Naive thymus-derived CD4-positive, alpha-beta T cell (primary cell): ENCODE measurements at places on chromosomes 4 and X.

DNA sequence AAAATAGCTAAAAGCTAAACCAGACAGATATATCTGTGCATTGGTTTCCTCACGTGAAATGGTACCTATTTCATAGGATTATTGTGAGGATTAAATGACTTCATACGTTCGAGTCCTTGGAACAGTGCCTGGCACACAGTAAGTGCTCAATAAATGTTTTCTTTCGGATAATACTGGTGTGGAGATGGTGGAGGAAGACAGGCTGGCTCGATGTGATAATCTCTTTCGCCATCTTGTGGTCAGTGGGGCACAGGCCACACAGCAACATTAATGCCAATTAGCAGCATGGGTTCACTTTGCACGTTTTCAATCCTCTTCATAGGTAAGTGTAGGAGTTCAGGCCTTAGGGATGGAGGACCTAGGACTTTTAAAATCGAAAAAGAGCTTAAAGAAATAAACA, 9.3 kb downstream of the PAGE4 start:
- DNase-seq = no peak

DNA sequence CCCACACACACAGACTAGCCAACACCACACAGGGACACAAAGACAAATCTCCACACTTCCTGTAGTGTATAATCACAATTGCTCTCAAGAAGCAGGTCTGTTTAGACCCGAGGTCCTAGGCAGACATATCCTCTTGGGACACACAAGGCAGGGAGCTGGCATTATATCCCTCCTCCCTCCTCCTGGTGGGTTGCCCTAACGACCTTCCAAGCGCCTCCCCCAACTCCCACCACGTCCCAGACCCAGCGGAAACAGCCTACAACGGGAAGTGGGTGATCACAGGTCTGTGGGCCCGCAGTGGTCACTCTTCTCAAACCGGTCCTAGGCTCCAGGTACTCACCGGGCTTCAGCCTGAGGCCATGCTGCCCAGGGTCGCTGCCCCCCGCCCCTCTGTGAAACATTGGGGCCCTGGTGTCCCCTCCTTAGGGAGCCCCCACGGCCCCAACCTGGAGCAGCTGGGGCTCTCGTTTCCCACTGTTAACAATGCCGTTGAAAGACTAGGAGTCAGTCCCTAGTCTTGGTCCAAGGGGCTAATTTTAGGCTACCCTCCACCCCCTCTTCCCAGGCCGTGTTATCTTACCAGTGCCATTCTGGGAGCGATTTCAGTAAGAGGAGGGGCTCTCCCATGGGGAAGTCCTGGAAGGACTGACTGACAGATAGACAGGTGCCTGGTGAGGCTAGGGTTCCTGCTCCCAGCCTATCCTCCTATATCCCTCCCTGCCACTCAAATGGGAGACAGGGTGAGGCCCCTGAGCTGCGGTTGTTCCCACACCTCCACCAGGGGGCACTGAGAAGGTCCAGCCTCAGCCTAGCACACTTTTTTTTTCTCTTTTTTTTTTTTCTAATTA, at the start of gene ASB12:
Gene ASB12, minus strand, starts transcription at position 485 of the 848 bp plus-strand sequence. CDS start 4,957 bp downstream, outside the sequence.
- DNase-seq = no peak

GRCh38 chrX:866441-866990, 235.9 kb downstream of the SHOX start:
- no peak for DNase-seq

DNA sequence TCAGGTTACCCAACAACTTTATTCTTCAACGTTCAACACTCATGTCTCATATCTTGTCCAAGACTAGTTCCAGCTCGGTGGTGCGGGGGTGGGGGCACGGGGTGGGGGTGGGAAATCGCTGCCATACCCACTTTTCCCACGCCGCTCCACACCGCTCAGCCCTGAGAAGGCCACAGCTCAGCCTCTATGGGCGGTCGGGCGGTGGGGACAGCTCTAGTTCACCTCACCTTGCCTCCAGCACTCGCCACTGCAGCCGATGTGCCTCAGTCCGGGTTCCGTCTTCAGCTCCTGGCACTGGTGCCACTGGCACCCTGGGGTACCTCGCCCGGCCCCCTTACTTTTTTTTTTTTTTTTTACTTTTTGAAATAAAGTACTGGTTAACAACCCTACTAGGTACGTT, 522.2 kb downstream of the PCDH19 start:
- DNase-seq = no peak

DNA sequence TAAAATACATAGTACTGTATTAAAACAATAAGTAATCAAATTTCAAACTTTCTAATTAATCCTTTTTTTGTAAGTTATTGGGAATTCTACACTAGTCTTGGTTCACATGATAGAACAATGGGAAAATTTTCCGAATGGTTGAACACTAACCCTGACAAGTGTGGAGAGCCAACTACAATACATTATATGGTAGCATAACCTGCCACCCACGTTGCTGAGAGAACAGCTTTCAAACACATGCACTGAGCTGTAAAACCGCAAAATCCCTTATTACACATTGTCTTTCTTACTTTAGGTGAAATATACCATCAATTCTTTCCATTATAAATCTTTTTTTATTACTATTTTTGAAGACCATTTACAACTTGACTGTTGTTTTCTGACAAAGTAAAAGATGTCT, 54.7 kb downstream of the ANAPC10 start:
- no peak for DNase-seq

DNA sequence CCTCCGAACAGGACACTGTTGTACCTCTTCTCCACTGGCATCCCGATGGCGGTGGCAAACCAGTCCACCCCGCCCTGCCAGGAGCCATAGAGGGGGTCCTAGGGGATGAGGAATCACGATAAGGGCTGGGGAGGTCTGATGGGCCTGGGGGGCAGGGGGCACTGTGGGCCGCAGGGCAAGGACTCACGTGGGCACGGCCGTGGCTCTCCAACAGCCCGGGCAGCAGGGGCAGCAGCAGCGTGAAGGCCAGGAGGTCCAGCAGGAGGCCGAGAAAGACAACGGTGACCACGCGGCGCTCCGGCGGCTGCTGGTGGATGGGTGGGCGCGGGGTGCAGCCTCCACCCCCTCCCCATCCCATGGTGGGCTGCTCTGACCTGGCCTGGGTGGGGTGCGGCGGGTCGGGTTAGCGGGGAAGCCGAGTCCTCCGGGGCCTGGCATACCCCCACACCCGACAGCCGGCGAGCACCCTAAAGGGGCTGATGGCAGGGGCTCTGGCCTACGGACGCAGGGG, 29.6 kb downstream of the NOP14 start:
- no peak for DNase-seq

DNA sequence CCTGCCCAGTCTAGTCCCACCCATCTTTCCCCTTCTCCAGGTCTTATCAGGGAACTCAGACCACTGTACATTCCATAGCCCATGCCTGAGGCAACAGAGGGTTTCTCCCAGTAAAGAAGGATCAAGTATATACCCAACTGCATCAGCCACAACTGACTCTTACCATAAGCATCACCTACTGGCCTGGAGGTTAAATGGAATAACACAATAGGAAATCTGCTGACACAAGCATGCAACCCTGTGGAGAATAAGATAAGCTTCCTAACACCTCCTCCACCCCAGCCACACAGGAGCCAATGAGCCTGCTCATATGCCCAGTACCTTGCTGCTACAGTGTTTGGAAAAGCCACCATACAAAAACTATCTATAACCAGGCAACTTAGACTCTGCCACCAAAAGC, 34.6 kb upstream of the PLK4 start:
- DNase-seq = no peak

GRCh38 chrX:70496491-70496890, 51.9 kb downstream of the DLG3 start:
- no peak for DNase-seq

- DNase-seq = no peak
Observed at GRCh38 chr4:76952656-76953582, 3.4 kb downstream of the SEPTIN11 start.

- DNase-seq = peak; percentile 65
Observed at GRCh38 chr4:54233277-54233696, 4.2 kb downstream of the PDGFRA start.

DNA sequence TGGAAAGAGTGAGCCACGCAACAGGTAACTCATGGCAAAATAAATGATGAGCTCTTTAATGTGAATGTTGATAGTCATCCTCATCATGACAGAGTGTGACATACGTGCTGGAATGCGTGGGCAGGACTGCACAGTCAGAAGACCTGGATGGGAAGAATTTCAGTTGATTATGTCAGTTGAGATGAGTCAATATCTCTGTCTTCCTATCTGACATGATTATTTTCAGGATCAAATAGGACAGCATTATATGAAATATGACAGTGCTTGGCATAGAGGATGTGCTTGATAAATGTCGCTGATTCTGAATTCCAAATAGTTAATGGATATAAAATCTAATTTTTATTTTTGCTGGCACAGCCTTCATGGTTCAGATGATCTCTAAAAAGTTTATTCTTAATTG, 95.1 kb downstream of the IL15 start:
- DNase-seq = no peak

GRCh38 chrX:108114541-108114940, 23.0 kb downstream of the ATG4A start:
- no peak for DNase-seq

- no peak for DNase-seq
Observed at GRCh38 chrX:132900633-132901293, 57.7 kb downstream of the HS6ST2 start.

DNA sequence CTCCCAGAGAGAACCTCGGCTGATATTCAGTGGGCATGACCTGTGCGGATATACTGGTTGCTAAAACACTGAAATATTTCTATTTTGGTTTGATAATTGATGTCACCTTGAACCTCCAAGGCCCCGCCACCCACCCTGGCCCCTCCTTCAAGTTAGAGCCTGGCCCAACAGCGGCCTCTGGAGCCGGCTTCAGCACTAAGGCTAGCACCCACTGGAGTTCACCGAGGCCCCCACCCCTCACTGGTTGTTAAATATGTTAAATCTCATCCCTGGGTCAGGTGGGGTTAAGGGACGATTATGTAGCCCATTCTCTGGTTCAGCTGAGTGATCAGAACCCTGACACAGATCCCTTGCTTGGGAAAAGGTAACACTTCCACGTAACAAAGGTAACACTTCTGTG, 24.3 kb downstream of the SEL1L3 start:
- no peak for DNase-seq

DNA sequence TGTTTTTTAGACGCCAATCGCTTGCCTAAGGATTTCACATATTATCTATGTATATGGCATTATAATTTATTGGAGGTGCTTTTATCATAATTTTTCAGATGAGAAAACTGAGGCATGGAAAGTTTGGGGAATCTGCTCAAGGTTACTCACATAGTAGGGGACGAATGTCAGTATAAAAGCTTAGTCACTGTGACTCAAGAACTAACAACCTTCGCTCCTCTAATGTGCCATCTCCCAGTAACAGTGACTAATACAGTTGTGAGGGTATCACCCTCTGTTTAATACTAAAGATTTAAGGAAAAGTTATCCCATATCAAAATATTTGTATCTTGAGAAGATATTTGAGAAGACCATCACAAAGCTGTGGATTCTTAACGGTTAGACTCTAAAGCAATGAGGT, 353.1 kb upstream of the SPOCK3 start:
- no peak for DNase-seq

DNA sequence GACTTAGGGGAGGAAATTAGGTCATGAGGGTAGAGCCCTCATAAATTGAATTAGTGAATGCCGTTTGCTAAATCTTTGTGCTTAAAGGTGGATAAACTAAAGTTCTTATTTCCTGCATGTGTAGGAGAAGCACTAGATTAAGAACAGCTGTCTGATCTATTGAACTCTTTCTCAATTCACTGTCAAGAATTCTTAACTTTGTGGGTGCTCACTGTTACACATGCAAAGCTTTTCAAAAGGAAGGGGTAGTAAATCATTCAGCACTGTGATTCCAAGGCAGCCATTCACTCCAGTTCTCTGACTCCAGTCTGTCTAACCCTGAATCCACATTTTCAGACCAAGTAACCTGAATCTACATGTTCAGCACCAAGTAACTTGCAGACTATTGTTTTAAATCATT, 1520.1 kb downstream of the PCDH18 start:
- DNase-seq = no peak

DNA sequence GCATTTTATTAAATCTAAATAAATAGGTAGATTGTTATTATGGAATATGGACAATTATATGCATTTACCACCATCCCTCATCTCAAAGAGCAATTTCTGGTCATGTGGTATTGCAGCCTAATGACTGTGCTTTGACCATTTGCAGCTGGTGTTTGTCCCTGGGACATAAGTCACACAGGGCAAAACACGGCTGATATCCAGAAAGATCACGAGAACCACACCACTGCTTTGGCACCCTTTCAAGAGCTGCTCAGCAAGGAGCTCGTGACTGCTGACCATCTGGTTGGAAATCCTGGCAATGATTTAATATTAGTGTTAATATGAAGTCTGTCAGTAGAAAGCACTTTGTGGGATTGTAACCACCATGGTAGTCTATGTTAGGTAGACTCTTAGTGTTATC, 545.0 kb downstream of the GBA3 start:
- no peak for DNase-seq
